RPMI7951 (cell line): ENCODE measurements at places on chromosomes 2 and 18. TPM values are rescaled to one million over a fixed set of nuclear protein-coding genes. Genes with fewer than 3 reads are reported as not detected.

DNA sequence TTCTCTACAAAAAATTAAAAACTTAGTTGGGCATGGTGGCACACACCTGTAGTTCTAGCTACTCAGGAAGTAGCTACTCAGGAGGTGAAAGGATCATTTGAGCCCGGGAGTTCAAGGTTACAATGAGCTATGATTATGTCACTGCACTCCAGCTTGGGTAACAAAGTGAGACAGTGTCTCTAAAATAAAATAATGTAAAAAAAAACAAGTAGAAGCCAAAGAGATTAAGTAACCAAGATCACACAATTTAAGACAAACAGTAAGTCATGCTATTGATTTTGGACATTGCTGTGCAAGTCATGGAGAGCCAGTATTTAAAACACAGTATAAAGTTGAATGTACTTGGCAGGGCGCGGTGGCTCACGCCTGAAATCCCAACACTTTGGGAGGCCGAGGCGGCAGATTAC, 20.5 kb downstream of the ITSN2 start:
- DNase-seq = no peak

DNA sequence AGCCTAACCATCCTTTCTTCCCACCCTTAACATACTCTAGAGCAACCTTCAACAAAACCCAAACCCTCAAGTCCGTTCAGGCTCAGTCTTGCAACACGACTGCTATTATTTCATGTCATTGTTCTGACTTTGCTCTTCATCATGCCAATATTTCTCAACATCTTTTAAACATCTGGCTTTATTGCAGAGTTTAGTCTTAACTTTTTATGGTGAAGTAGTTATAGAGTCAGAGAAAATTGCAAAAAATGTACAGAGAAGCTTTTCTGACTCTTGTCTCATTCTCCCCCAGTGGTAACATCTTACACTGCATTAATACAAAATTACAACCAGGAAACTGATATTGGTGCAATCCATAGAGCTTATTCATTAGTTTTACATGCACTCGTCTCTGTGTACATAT, 3.9 kb downstream of the MARCO start:
- DNase-seq = no peak

- DNase-seq = no peak
Measured at GRCh38 chr2:28576714-28577113, 80.9 kb downstream of the PLB1 start.

- no peak for DNase-seq
Measured at GRCh38 chr18:80068571-80069272, 34.5 kb downstream of the RBFA start.

Gene ABCG8
- not detected in 2 replicates for total RNA-seq

GRCh38 chr2:111015283-111015995, 105.3 kb upstream of the BCL2L11 start:
- DNase-seq = no peak

Gene FBXO15
- total RNA-seq = 0.96 and 2.3 TPM in 2 replicates

- DNase-seq = no peak
Measured at GRCh38 chr2:110873056-110873502, 140.7 kb downstream of the ACOXL start.

DNA sequence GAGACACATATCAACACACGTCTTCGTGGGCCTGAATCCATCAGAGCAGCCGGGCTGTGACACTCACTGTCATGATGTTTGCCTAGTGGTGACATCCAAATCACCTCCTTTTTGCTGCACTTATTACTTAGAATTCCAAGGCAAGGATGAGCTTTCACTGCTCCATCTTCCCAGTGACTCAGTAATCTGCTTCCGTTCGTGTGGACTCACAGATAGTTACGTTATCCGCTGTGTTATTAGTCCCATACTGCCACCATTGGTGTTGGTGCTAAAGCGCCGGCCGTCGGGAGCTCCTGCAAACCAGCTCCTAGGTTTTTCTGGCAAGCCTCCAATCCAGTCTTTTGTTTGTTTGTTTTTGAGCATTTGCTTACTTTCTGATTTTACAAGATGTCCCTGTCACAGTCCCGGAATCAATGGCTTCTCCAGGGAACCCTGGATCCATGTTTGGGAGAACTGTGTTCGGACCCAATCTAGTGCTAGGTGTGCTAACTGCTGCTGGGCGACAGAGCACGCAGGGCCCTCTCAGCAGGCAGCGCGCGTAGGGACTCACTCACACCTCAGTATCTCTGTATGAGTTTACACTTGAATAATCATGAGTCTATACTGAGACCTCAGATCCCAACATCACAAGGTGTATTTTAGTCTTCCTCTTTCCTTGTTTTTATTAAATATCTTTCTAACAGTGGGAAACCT, 42.6 kb downstream of the HDAC4 start:
- no peak for DNase-seq

Gene NLRC4
- total RNA-seq = not detected in 2 replicates

Gene ZNF24
- 28.1 and 29.9 TPM in 2 replicates for total RNA-seq

GRCh38 chr2:13916066-13916465, 716.5 kb upstream of the LRATD1 start:
- DNase-seq = no peak

DNA sequence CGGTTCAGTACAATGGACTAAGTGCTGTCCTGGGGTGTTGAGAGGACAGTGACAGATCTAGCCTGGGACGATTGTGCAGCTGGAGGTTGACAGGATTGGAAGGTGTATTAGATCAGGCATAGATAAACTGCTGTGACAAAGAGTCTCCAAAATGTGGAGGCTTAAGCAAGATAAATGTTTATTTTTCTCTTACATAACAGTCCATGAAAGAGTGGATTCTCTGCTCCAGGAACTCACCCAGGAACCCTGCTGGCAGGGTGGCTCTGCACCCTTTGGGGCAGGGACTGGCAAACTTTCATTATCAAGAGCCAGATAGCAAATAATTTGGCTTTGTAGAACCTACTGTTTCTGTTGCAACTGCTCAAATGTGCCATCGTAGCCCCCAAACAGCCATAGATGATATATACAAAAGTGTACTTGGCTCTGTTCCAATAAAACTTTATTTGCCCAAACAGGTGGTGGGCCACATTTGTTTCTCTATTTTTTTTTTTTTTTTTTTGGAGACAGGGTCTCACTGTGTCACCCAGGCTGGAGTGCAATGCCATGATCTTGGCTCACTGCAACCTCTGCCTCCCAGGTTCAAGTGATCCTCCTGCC, 9.7 kb downstream of the HRH4 start:
- no peak for DNase-seq

DNA sequence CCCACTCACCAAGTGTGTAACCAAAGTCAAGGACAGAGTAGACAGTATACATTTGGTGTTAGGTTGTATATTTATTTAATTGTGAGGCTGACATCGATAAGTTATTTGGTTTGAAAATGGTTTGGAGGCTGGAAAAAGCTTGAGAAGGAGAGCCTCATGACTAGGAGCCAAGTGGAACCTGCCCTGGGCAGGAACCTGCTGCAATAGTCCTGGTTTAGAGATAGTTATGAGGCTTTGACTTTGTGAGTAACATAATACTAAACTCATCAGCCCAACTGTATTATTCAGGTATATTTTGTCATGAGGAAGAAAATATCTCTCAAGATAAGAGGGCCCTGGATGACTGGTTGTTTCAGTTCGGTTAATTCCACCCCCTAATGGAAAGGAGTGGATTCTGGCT, 234.3 kb upstream of the CYRIA start:
- DNase-seq = no peak

GRCh38 chr2:205895981-205896655, 189.9 kb downstream of the INO80D start:
- no peak for DNase-seq

- DNase-seq = peak; percentile 20
Measured at GRCh38 chr2:25320077-25320476, 21.6 kb downstream of the DNMT3A start.

Gene SPP2
- total RNA-seq = not detected in 2 replicates

GRCh38 chr2:67619204-67619603, 222.1 kb downstream of the ETAA1 start:
- DNase-seq = no peak

GRCh38 chr2:143615562-143615961, 486.3 kb downstream of the ARHGAP15 start:
- peak; percentile 45 for DNase-seq

- DNase-seq = peak; percentile 50
Measured at GRCh38 chr18:61901323-61901986, 8.6 kb upstream of the RNF152 start.
